ENCODE measurements at places on chromosomes 1 and 21.

GRCh38 chr1:241325456-241325855 is 31.5 kb downstream of the RGS7 start:
- no peak for DNase-seq

GRCh38 chr1:221416723-221417122 is 325.2 kb downstream of the DUSP10 start:
- DNase-seq, result no peak

GRCh38 chr1:8941906-8942305 is 3.8 kb upstream of the CA6 start:
- DNase-seq, result no peak

DNA sequence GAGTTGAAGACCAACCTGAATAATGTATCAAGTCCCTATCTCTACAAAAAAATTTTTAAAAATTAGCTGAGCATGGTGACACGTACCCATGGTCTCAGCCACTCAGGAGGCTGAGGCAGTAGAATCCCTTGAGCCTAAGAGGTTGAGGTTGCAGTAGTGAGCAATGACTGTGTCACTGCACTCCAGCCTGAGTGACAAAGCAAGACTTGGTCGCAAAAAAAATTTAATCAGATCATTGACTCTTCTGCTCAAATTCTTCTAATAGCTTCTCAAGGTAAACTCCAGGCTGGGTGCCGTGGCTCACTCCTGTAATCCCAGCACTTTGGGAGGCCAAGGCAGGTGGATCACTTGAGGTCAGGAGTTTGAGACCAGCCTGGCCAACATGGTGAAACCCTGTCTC is 85.9 kb upstream of the PUM1 start:
- no peak for DNase-seq

DNA sequence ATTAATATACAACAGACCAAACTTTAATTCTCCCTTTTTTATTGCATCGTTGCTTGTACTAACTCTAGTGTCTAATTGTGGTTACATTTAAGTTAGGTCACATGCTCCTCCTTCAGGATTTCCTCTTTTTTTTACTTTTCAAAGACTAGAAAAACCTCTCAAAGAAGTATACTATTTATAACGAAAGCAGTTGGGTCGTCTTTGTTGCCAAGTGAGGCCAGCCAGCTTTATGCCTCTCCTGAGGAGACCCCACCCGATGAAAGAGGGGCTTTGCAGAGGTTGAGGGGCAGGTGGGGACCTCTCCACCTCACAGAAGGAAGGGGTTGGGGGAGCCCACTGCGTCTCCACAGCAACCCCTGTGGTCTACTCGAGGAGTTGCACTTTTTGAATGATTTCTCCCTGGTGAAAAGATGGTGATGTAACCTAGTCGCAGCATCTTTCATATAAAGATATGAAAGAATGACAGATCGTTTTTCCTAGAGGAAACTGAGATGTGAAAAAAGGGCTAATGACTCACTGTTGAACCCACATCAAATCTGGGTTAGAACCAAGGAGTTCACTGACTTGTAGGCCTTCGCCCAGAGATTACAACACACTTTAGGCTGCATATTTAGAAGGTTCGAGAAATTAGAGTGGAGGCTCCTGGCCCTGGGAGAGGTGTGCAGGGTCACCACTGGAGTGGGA is 6.4 kb downstream of the TGFB2 start:
- no peak for DNase-seq

DNA sequence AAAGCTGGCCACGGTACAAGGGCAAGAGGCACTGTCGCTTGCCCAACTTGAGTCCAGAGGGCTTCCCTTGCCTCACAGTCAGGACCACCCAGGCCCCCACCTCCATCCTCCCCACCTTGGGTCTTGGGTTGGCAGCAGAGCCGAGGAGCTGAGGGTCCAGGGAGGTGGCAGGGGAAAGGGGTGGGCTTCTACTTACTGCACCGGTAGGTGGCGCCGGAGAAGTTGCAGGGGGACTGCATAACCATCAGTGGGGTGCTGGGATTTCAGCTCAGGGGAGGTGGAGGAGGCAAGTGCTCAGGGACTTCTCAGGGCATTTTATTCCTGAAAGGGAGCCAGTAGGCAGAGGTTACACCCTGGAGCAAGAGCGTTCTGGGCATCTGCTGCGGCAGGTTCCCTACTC is 44.0 kb downstream of the TRIM62 start:
- no peak for DNase-seq

- DNase-seq, result no peak
Measured at GRCh38 chr1:59214248-59215208, 82.4 kb upstream of the FGGY start.

- no peak for DNase-seq
Measured at GRCh38 chr1:198499588-198499987, 40.9 kb downstream of the ATP6V1G3 start.

DNA sequence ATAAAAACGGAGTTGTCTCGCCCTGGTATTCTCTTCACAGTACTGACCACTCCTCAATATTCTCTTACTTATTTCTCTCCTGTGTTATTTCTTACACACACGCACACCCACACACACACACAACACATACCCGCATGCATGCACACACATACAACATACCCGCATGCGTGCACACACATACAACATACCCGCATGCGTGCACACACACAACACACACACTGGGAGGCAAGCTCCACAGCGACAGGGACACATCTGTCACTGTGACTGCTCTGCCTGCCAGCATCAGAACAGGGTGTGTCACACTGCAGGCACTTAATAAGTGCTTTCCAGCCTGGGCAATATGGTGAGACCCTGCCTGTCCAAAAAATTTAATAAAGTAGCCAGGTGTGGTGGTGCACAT is 20.8 kb upstream of the DDOST start:
- no peak for DNase-seq

DNA sequence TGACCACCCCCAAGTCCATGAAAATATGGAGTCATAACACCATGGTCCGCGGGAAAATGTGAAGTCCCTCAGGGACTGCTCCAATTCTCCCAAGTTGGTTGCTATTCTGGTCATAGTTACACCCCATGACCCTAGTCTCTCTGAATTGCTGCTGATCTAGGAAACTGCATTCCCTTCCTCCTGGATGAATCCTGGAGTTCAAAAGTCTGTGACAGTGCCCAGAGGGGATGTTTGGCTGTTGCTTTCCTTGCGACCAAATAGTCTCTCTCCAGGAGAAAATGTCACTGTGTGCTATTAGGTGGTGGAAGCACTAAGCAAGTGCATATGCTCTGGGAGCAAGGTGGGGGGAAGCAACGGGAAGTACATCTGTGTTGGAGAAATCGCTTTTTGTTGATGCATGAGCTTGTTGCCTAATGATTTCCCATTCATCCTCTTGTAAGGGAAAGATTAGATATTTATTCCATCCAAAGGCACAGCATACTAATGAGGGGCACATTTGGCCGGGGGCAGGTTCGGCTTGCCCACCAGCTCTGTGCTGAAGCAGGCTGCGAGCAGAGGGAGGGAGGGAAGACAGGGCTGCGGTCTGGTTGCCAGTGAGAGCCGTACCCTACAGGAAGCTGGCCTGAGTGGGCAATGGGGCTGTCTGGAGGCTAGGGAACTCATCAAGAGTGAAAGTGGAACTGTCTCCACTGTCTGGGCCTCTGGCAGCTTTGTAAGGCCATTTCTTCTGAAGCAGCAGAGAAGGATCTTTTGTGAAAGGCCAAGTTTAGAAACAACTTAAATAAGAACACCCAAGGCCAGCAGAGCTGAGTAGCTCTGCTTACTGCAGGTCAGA is 27.2 kb downstream of the SYT6 start:
- DNase-seq, result no peak

DNA sequence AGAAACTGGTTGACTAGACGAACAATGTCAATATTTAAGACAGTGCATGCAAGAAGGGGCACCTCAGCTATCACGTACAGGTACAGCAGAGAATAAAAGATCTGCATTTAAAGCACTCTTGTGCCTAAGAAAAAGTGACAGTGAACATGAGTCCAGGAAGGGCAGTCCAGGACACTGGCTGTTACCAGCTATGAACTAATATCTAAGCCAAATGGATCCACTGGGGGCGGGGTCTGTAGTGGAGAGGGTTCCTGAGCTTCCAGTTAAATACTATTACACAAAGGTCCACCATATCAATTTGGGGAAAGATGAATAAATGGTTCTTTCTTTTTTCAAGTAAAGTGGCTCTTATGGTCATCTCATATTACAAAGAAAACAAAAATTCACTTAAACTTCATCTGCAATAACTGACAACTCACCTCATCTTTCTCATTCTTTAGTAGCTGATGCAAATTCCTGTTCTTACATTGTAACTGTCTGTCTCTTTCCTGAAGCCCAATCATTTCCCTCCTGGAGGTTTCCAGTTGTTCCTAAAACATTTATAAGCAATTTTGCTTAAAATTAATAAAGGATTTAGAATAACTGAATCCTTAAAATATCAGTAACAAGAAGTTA is 24.5 kb downstream of the SSX2IP start:
- DNase-seq, result no peak

- DNase-seq, result no peak
Measured at GRCh38 chr1:156470473-156470872, 30.1 kb downstream of the MEF2D start.

DNA sequence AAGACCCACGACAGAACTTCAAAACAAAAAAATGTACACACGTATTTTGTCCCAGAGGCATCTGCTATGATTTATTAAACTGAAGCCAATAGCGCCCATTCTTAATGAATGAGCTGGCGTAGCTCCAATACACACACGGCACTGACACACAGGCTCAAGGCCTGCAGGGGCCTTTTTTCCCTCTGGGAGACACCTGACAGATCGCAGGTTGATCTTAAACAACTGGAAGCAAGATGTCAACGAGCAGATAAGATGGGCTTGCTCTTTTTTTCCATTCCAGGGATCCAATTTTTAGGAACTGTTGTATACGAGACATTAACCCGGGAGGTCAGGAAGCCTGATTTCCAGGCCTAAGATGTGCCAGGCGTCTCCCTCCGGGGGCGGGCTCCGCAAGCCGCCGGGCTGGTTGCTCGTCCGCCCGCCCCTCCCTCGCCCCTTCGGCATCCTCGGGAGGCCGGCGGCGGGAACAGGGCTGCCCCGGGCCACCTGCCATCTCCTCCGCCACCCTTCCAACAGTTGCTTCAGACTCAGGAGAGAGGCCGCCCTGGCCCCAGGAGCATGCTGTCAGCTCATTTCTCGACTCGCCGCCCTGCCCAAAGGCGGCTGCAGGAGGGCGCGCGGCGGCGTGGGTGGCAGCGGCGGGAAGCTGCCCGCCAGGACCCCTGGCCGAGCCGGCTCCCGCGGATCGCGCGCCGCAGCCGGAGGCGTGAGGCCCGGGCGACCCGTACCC is 735 bp downstream of the TTC13 start:
- DNase-seq, result peak; percentile 8

- DNase-seq, result peak; percentile 49
Measured at GRCh38 chr1:21292984-21293536, 2.8 kb upstream of the ECE1 start.

DNA sequence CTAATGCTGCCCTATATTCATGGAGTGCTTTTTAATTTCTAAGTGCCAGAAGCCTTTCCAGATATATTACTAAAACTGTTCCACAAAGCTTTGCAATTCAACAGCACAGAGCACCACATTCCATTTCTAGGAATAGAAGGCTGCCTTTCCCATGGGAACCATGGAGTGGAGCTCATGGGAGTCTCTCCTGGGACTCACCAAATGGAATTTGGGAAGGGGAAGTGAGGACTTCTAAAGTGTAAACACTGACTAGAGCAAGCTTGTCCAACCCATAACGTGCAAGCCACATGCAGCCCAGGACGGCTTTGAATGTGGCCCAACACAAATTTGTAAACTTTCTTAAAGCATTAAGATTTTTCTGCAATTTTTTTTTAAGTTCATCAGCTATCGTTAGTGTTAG is 190.4 kb upstream of the TNR start:
- no peak for DNase-seq

- DNase-seq, result no peak
Measured at GRCh38 chr1:2428490-2428889, 16.1 kb upstream of the PEX10 start.

DNA sequence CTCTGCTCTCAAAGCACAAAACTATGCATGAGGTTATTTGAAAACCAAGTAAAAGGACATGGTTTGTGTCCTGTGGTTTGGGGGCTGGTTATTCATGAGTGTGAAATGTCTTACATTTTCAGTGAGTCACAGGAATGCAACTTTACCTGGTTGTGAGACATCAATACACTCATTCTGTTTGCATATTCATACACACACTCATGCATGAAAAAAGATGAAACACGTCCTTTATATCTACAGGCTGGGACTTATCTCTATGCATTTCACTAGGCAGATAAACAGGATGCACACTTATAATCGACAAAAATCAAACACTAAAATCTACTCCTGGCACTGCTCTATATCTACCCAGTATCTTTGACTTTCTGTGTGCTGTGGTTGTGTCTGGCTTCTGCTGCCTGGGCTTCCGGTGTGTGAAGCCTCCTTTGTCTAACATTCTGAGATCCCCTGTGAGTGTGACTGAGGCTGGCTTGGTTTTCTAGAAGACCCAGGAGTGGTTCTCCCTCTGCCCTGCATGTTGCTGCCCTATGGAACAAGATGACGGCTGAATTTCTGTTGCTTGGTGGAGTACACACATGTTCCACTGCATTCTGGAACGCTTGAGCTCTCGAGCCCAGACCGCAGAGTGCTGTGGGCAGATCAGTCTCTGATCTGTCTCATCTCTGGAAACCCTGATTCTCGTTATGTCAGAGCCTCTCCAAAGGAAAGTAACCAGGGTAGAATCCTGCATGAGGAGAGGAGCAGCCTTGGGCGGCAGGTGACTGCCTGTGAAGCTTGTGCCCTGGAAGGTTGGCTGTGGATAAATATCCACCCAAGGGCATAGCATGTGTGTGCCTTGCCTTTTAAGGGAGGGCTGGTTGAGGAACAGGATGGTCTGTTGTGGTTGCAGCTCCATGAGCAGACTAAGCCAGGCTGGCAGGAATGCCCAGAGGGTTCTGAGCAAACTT is 19.7 kb upstream of the FASLG start:
- DNase-seq, result peak; percentile 77

- DNase-seq, result no peak
Measured at GRCh38 chr1:113488576-113489177, 98.4 kb downstream of the MAGI3 start.

GRCh38 chr21:16811011-16811410 is 701.8 kb upstream of the CXADR start:
- DNase-seq, result no peak

DNA sequence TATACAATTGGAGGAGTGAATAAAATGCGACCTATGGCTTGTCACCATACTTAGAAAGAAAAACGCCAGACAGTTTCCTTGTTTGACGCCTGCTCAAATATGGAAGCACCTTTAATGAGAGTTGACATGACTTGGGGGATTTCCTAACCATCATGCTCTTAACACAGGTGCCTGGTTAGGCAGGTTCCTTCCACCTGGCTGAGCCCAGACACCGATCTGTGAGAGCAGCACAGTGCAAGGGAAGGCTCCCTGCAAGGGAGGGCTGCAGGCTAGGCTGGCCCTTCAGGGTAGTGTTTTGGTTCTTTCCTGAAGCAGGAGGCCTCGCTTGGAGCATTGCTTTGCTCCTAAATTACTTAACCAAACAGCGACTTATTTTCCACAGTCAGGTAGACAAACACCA is 24.6 kb upstream of the KLHDC8A start:
- no peak for DNase-seq

All from activated T-helper 1 cell treated with anti-CD3 and anti-CD28 coated beads, Interleukin-12 subunit alpha, Interleukin-12 subunit beta, Interleukin-2, Interleukin-4 antibody, amounts not matched to agents 30 ng/mL and 10 ng/mL and 1 ng/mL, durations not matched to agents 14 hours and 24 hours and 36 hours (primary cell).